ENCODE measurements at places on chromosomes 5 and 9.

DNA sequence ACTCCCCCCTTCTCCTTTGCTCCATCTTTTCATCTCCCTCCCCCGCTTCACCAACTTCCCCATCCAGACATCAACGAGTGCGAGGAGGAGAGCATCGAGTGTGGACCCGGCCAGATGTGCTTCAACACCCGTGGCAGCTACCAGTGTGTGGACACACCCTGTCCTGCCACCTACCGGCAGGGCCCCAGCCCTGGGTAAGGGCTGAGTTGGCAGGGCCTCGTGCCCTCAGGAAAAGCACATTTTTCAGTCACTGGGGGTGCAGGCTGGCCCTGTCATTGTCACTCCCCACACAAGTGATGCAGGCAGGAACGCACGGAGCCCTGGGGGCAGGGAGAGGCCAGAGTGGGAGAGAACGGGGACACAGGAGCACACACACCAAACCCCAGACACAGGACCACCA, 12.4 kb upstream of the ASS1 start:
- no peak overlapping the region for H3K4me3 ChIP-seq
- no peaks in the 10 kb centered on the region for H3K36me3 ChIP-seq
- DNase-seq = no peak
- no peak overlapping the region for H3K27ac ChIP-seq
- peaks cover 19% of the 10 kb centered on the region for H3K27me3 ChIP-seq

- H3K27me3 ChIP-seq = no peaks in the 10 kb centered on the region
- H3K36me3 ChIP-seq = no peaks in the 10 kb centered on the region
- no peak for DNase-seq
- H3K4me1 ChIP-seq = no peaks in the 10 kb centered on the region
- no peak overlapping the region for H3K4me3 ChIP-seq
These were observed 1669.3 kb upstream of the CDH9 start for GRCh38 chr5:28707706-28708105.

DNA sequence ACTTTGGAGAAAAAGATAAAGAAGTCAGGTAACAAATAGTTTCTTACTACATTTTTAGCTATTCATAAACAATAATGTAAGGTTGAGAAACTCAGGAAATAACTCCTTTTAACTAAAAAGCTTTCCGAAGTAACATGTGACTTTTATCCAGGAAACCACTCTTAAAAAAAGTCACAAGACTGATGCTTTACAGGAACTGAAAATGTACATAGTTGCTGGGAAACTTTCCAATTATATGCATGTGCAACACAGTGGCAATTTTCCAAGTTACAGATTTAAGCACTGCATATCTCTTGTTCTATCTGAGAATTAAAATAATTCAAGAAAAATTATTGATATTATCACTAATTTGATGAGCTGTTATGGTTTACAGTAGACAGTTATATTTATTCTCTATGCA, 105.2 kb downstream of the CDH10 start:
- H3K4me1 ChIP-seq = no peaks in the 10 kb centered on the region
- no peak overlapping the region for H3K27ac ChIP-seq
- H3K4me3 ChIP-seq = no peak overlapping the region
- H3K27me3 ChIP-seq = no peaks in the 10 kb centered on the region
- no peak for DNase-seq
- no peaks in the 10 kb centered on the region for H3K36me3 ChIP-seq

GRCh38 chr5:172730981-172731679, 39.9 kb downstream of the DUSP1 start:
- H3K36me3 ChIP-seq = no peaks in the 10 kb centered on the region
- H3K4me1 ChIP-seq = no peaks in the 10 kb centered on the region
- peaks cover 5% of the 10 kb centered on the region for H3K27me3 ChIP-seq
- no peak for DNase-seq
- no peak overlapping the region for H3K27ac ChIP-seq
- H3K4me3 ChIP-seq = no peak overlapping the region

DNA sequence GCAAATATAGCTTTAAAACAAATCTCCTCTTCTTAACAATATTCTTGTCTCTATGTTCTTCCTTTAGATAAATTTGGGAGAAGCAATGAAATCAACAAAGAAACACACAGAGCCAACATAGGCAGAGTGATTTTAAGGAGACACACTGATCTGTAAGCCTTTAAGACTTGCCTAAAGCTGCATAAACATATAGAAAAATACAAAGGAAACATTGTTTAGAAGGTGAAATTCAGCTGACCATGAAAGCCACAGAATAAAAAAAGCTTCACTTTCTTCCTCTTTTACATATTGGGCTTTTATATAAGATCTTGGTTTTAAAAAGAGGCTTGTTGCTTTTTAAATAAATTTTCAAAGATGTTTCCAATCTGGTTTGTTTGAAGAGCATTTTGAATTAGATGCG, 1277.5 kb downstream of the EFNA5 start:
- no peak overlapping the region for H3K27ac ChIP-seq
- no peaks in the 10 kb centered on the region for H3K36me3 ChIP-seq
- DNase-seq = no peak

DNA sequence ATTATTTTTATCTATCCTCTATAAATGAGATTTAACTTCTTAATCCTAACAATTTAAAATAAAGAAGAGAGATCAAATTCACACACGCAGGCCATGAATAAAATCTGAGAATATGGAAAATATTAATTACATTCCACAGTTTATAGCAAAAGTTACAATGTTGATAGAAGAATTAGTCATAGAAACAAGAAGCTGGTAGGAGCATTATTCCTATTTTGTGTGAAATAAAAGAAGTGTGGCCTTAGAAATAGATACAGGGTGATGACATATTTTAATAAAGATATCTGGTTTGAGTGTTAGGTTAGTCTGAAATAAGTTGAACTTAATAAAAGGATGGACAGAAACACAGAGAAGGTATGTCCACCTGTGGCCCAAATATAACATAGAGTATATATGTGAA, 790.4 kb upstream of the NUDT12 start:
- DNase-seq = no peak
- H3K4me1 ChIP-seq = no peaks in the 10 kb centered on the region
- no peaks in the 10 kb centered on the region for H3K36me3 ChIP-seq
- no peak overlapping the region for H3K4me3 ChIP-seq
- no peaks in the 10 kb centered on the region for H3K27me3 ChIP-seq

DNA sequence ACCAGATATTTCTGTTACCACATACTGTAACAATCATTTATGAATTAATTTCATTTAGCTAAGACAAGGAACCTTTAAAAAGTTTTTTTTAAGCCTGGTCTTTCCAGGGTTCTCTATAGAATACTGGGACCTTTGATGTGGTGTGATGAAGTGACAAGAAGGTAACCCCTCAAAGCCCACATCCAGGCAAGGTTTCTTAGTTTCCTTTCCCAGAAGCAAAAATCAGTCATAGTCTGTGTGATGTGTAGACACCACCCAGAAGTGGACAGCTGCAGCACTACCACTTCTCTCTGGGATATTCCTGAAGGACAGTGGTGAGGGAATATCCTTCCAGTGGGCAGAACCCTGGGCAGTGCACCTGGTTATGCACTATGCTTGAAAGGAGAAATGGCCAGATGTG, 115.6 kb downstream of the TTC39B start:
- H3K36me3 ChIP-seq = peaks cover 54% of the 10 kb centered on the region
- H3K27me3 ChIP-seq = no peaks in the 10 kb centered on the region
- DNase-seq = peak; percentile 58
- peak overlapping the region; percentile 2 for H3K27ac ChIP-seq
- H3K4me3 ChIP-seq = no peak overlapping the region
- peaks cover 20% of the 10 kb centered on the region for H3K4me1 ChIP-seq

DNA sequence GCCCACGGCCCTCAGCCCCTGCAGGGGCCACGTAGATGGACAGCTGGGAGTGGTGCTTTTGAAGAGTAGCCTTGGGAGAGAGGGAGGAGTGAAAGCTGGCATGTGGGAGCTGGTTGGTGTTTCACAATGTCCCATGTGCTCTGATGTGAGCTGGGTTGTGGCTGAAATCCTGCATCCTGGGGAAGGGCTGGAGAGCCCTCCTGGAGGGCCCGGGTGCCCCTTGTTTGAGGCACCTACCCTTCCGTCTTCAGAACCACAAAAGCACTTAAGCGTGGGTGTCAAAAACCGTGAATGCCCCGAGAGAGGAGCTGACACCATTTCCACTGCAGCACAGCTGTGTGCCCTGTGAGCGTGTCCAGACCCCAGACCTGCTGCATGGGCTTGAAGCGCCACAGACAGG, 199.1 kb upstream of the ZNF618 start:
- no peaks in the 10 kb centered on the region for H3K4me1 ChIP-seq
- H3K4me3 ChIP-seq = no peak overlapping the region
- H3K36me3 ChIP-seq = no peaks in the 10 kb centered on the region
- no peak overlapping the region for H3K27ac ChIP-seq

GRCh38 chr9:32706004-32706724, 70.7 kb upstream of the TAF1L start:
- no peaks in the 10 kb centered on the region for H3K36me3 ChIP-seq
- H3K27me3 ChIP-seq = no peaks in the 10 kb centered on the region
- H3K27ac ChIP-seq = no peak overlapping the region
- no peaks in the 10 kb centered on the region for H3K4me1 ChIP-seq
- no peak overlapping the region for H3K4me3 ChIP-seq

DNA sequence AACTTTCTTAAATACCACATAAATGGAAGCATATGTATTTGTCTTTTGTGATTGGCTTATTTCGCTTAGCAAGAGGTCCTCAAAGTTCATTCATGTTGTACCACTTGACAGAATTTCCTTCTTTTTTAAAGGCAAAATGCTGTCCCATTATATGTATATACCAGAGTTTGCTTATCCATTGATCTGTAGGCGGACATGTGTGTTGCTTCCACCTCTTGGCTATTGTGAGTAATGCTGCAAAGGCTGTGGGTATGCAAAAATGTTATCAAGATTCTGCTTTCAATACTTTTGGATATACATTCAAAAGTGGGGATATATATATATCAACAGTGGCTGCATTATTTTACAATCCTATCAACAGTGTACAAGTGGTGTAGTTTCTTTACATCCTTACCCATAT, 271.0 kb downstream of the PRR16 start:
- H3K36me3 ChIP-seq = no peaks in the 10 kb centered on the region
- no peaks in the 10 kb centered on the region for H3K27me3 ChIP-seq
- H3K4me1 ChIP-seq = no peaks in the 10 kb centered on the region
- DNase-seq = no peak

GRCh38 chr9:96289392-96289791, 12.6 kb downstream of the HSD17B3 start:
- no peaks in the 10 kb centered on the region for H3K4me1 ChIP-seq
- H3K4me3 ChIP-seq = no peak overlapping the region
- DNase-seq = no peak
- H3K27ac ChIP-seq = no peak overlapping the region

DNA sequence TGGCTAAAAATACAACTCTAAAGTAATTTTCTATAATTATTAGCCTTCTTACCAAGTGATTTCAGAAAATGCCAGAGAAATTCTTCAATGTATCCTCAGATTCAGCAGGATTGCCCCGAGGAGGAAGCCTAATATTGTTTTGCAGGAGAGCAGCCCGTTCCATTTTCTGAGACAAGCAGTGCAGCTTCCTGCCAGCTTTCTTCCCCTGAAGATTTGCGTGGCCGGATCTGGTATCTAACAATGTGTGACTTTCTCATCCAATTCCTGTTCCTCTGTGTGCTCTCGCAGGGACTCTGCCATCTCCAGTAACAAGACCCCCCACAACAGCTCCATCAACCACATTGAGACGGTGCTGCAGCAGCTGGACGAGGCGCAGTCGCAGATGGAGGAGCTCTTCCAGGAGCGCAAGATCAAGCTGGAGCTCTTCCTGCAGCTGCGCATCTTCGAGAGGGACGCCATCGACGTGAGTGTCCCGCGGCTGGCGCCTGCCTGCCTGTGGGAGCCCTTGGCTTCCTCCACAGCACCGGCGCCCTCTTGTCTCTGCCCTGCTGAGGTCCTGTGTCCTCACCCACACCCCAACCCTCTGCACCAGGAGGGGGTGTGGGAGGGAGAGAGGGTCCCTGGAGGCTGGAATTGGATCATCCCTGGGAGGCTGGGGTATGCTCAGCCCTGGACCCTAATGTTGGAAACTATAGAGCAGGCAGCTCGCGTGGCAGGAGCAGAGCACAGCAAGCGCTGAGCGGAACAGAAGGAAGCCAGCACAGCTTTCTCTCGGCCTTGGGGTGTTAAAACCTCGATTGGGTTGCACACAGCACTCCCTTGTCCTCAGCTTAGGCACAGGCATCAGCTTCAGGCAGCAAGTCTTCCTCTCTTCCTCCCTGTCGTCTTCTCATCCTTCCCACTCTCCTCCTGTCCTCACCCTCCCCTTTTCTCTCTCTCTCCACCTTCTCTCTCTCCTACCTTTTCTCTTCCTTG, 216.2 kb downstream of the TRIO start:
- peaks cover 20% of the 10 kb centered on the region for H3K4me1 ChIP-seq
- H3K36me3 ChIP-seq = no peaks in the 10 kb centered on the region
- no peak overlapping the region for H3K27ac ChIP-seq
- no peak for DNase-seq

- peaks cover 20% of the 10 kb centered on the region for H3K36me3 ChIP-seq
- no peaks in the 10 kb centered on the region for H3K27me3 ChIP-seq
- DNase-seq = no peak
These were observed 44.4 kb downstream of the HMGCR start for GRCh38 chr5:75381456-75381855.

- no peak for DNase-seq
- no peak overlapping the region for H3K4me3 ChIP-seq
- no peak overlapping the region for H3K27ac ChIP-seq
- H3K36me3 ChIP-seq = no peaks in the 10 kb centered on the region
- no peaks in the 10 kb centered on the region for H3K27me3 ChIP-seq
- no peaks in the 10 kb centered on the region for H3K4me1 ChIP-seq
These were observed 64.8 kb upstream of the ADCY2 start for GRCh38 chr5:7331131-7331530.

GRCh38 chr9:131593091-131593820, 47.9 kb downstream of the PRRT1B start:
- H3K36me3 ChIP-seq = peaks cover 40% of the 10 kb centered on the region
- H3K4me1 ChIP-seq = peaks cover 32% of the 10 kb centered on the region
- no peaks in the 10 kb centered on the region for H3K27me3 ChIP-seq
- no peak for DNase-seq
- no peak overlapping the region for H3K4me3 ChIP-seq

GRCh38 chr5:36630201-36631145, 24.1 kb downstream of the SLC1A3 start:
- H3K4me3 ChIP-seq = no peak overlapping the region
- no peak for DNase-seq
- H3K36me3 ChIP-seq = no peaks in the 10 kb centered on the region
- H3K27ac ChIP-seq = no peak overlapping the region
- peaks cover 6% of the 10 kb centered on the region for H3K27me3 ChIP-seq

GRCh38 chr5:115510145-115510645, 34.4 kb downstream of the FEM1C start:
- peaks cover 6% of the 10 kb centered on the region for H3K27me3 ChIP-seq
- H3K4me1 ChIP-seq = no peaks in the 10 kb centered on the region
- H3K36me3 ChIP-seq = no peaks in the 10 kb centered on the region
- H3K27ac ChIP-seq = no peak overlapping the region

GRCh38 chr9:81915801-81916505, 12.3 kb upstream of the SPATA31D4 start:
- DNase-seq = no peak
- H3K4me3 ChIP-seq = no peak overlapping the region
- H3K27ac ChIP-seq = no peak overlapping the region
- H3K36me3 ChIP-seq = no peaks in the 10 kb centered on the region

Measured in activated CD8-positive, alpha-beta T cell treated with anti-CD3 and anti-CD28 coated beads, Interleukin-2, amount 10 ng/mL, durations not matched to agents 7 days and 5 days (primary cell).